ENCODE measurements at places on chromosomes 6 and 20. TPM values are rescaled to one million over a fixed set of nuclear protein-coding genes. Genes with fewer than 3 reads are reported as not detected.
A peak's percentile ranks its signal among the peaks of the same experiment; 100 is the strongest.

PLG gene
- total RNA-seq, result 0.39 TPM

SYTL3 gene
- total RNA-seq, result 4.6 TPM

GRCh38 chr20:51797357-51798025 is 4.8 kb downstream of the SALL4 start:
- H3K4me3 ChIP-seq, result no peak overlapping the region
- no peak overlapping the region for H3K27ac ChIP-seq
- peaks cover 43% of the 10 kb centered on the region for H3K27me3 ChIP-seq

- H3K36me3 ChIP-seq, result no peaks in the 10 kb centered on the region
- H3K4me3 ChIP-seq, result no peak overlapping the region
- H3K4me1 ChIP-seq, result no peaks in the 10 kb centered on the region
Measured at GRCh38 chr6:137944793-137945498, 77.9 kb downstream of the TNFAIP3 start.

- no peaks in the 10 kb centered on the region for H3K4me1 ChIP-seq
- H3K36me3 ChIP-seq, result no peaks in the 10 kb centered on the region
- H3K4me3 ChIP-seq, result no peak overlapping the region
- DNase-seq, result no peak
- no peaks in the 10 kb centered on the region for H3K27me3 ChIP-seq
- H3K27ac ChIP-seq, result no peak overlapping the region
Measured at GRCh38 chr6:97572943-97573342, 289.9 kb upstream of the MMS22L start.

DNA sequence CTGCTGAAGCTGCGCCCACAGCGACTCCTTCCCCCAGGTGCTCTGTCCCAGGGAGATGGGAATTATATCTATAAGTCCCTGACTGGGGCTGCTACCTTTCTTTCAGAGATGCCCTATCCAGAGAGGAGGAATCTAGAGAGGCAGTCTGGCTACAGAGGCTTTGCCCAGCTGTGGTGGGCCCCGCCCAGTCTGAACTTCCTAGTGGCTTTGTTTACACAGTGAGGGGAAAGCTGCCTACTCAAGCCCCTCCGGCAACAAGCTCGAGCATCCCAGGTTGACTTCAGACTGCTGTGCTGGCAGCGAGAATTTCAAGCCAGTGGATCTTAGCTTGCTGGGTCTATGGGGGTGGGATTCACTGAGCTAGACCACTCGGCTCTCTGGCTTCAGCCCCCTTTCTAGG is 152.5 kb upstream of the MAP3K7 start:
- no peak overlapping the region for H3K27ac ChIP-seq
- DNase-seq, result no peak

GRCh38 chr6:136318676-136319075 is 29.0 kb upstream of the BCLAF1 start:
- H3K27me3 ChIP-seq, result no peaks in the 10 kb centered on the region
- H3K4me3 ChIP-seq, result no peak overlapping the region
- no peaks in the 10 kb centered on the region for H3K4me1 ChIP-seq
- DNase-seq, result no peak
- no peak overlapping the region for H3K27ac ChIP-seq

- H3K4me3 ChIP-seq, result no peak overlapping the region
- no peaks in the 10 kb centered on the region for H3K27me3 ChIP-seq
- no peak overlapping the region for H3K27ac ChIP-seq
- H3K4me1 ChIP-seq, result no peaks in the 10 kb centered on the region
- no peak for DNase-seq
Measured at GRCh38 chr6:145727817-145728388, 7.4 kb downstream of the EPM2A start.

GRCh38 chr6:144266091-144266649 is 19.0 kb upstream of the UTRN start:
- no peaks in the 10 kb centered on the region for H3K27me3 ChIP-seq
- H3K4me3 ChIP-seq, result no peak overlapping the region
- H3K4me1 ChIP-seq, result no peaks in the 10 kb centered on the region
- no peak overlapping the region for H3K27ac ChIP-seq
- no peaks in the 10 kb centered on the region for H3K36me3 ChIP-seq
- peak; percentile 30 for DNase-seq

- peaks cover 4% of the 10 kb centered on the region for H3K36me3 ChIP-seq
- no peak overlapping the region for H3K4me3 ChIP-seq
- no peaks in the 10 kb centered on the region for H3K27me3 ChIP-seq
- H3K27ac ChIP-seq, result no peak overlapping the region
- DNase-seq, result no peak
- peaks cover 18% of the 10 kb centered on the region for H3K4me1 ChIP-seq
Measured at GRCh38 chr20:63911176-63911575, 16.2 kb downstream of the DNAJC5 start.

All from spinal cord (tissue), 10 donors.